IPS DF 6.9 (cell line): ENCODE measurements at places on chromosomes 3 and 15.

- DNase-seq = no peak
Observed at GRCh38 chr3:5010706-5011554, 31.7 kb downstream of the BHLHE40 start.

GRCh38 chr15:79065706-79066376 lies 24.7 kb downstream of the RASGRF1 start:
- no peak for DNase-seq

- DNase-seq = no peak
Observed at GRCh38 chr3:117117188-117117936, 407.8 kb downstream of the TUSC7 start.

DNA sequence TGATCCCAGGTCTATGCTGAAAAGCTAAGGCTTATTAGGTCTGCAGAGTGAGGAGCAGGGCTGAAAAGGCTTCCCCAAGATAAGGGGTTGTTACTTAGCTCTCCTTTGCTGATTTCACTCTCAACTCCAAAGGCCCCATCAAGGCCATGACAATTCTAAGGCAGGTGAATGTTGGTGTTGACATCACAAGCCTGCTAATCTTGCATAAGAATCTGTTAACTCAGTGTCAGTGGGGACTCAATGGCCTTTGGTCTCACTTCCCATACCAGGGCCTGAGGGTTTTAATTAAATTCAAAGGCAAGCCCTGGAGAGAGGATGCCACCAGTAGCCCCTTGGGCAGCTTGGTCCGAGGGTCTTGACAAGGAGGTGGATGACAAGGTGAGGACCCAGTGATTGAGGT lies 9.4 kb upstream of the ALAS1 start:
- no peak for DNase-seq

GRCh38 chr3:185992831-185993374 lies 55.1 kb upstream of the TRA2B start:
- DNase-seq = no peak

DNA sequence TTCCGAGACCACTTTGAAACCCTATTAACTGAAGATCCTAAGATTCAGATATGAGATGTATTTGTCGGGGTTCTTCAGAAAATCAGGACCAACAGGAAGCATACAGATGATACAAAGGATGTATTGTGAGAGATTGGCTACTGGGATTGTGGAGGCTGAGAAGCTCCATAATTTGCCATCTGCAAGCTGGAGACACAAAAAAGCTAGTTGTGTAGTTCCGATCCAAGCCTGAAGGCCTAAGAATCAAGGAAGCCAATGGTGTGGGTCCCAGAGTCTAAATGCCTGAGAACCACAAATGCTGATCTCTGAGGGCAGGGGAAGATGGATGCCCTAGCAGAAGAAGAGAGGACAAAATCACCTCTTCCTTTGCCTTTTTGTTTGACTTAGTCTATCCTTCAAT lies 10.9 kb upstream of the PLSCR1 start:
- no peak for DNase-seq

- DNase-seq = no peak
Observed at GRCh38 chr3:157412323-157412855, 24.3 kb upstream of the PTX3 start.

DNA sequence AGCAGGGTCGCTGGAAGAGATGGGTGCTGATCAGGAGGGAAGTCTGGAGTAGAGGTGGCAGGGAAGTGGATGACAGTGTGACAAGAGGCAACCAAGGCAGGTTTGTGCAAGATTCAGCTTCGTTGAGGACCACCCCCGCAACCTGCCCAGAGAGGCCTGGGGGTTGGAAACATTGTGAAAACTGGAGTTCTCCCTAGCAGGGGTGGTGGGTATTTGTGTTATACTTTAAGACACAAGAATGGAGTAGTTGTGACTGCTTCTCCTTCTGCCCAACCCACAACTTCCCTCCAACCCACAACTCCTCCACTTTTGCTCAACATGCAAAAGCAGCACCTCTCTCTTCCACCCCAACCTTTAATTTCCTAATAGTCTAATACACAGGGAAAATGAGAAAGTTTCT lies 8.6 kb upstream of the ARNT2 start:
- DNase-seq = no peak

DNA sequence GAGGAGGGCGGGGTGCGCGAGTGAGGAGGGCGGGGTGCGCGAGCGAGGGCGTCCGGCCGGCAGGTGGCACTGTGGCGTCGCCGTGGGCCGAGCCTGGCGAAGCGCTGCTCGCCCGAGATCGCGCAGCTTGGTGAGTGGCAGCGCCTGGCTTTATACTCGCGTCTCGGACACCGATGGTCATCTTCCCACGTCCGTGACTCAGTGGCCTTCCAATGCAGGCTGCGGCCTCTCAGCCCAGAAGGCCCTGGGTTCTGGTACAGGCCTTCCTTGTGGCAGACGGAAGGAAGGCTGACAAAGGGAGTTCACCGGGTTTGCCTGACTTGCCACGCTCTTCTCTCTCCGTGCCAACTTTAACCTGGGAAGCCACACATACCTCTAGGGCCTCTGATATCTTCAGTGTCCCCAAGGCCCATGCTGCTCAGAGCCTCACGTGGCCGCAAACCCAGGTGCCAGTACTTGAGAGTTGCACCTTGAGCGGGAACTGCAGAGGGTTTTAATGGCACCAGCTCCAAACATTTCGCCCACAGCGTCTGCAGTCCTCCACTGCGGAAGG lies 195.3 kb upstream of the LYSMD4 start:
- no peak for DNase-seq

GRCh38 chr15:64235552-64235951 lies 72.7 kb upstream of the PPIB start:
- DNase-seq = no peak

- DNase-seq = no peak
Observed at GRCh38 chr3:40765884-40766283, 241.1 kb downstream of the ZNF621 start.

DNA sequence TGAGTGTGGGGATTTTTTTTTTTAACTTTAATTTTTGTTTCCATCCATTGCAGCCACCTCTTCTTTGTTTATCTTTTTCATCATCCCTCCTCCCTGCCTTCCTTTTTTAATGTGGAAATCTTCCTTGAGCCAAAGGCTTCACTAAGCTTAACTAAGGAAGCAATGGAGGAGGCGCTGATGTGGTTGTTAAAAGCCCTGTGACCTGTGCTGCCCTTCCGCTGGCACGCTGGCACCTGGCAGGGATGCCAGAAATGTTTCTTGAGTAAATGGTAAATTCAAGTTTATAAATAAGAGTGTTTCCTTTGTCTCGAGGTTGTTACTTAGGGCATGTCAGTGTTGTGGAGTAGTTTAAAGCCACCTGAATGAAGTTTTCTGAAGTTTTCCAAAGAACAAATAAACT lies 69.4 kb downstream of the CRTC3 start:
- no peak for DNase-seq

DNA sequence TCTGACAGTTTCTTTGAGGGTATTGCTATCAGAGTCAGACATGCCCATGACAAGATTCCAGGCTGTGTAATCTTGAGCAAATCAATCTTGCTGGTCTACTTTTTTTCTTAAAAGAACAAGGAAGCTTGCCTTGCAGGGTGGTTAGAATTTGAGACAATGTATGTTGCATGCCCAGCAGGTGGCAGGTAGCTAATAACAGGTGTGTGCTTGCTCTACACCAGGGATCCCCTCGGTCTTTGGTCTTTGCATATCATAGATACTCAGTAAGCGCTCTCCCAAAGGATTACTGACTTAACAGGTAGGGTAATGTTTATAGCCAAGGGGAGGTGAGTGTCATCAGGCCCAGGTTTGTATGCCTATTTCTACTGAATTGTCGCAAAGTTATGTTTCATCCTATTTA lies 37.3 kb downstream of the CACNA1D start:
- no peak for DNase-seq

DNA sequence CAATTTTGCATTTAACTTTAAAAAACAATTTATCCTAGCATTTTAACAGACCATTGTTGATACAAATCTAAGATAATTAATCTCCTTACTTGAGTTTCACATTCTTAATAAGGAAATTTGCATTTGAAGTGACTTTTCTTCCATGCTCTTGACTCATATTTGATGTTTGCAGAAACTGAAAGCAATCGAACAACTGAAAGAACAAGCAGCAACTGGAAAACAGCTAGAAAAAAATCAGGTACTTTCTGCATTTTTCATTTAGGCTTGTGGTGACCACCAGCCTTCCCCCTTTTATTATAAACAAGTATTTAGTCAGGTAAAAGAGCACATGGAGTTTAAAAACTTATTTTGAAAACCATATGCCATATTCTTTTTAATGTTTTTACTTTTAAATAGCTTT lies 20.1 kb upstream of the SELENOT start:
- DNase-seq = no peak

DNA sequence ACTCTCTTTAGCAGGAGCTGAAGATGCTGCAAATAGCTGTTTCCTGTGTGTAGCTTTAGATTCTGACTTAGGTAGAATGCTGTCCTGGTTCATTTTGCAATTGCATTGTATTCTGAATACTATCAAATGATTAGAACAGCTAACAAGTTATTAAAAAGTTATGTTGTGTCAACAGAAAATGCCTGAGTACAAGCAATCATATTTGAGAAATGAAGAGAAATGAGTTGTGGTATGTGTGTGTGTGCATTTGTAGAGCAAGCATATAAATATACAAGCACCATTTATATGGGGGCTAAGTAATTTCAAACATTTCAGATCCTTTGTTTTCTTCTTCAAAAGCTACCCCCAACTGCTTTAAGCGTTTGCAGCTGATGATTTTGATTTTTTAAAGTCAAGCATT lies 7.8 kb downstream of the ZIC1 start:
- DNase-seq = no peak

GRCh38 chr15:38320181-38320580 lies 67.5 kb downstream of the SPRED1 start:
- DNase-seq = no peak

- DNase-seq = no peak
Observed at GRCh38 chr3:186217820-186218164, 108.9 kb upstream of the ETV5 start.

GRCh38 chr15:75178938-75179745 lies 22.5 kb upstream of the C15orf39 start:
- no peak for DNase-seq

DNA sequence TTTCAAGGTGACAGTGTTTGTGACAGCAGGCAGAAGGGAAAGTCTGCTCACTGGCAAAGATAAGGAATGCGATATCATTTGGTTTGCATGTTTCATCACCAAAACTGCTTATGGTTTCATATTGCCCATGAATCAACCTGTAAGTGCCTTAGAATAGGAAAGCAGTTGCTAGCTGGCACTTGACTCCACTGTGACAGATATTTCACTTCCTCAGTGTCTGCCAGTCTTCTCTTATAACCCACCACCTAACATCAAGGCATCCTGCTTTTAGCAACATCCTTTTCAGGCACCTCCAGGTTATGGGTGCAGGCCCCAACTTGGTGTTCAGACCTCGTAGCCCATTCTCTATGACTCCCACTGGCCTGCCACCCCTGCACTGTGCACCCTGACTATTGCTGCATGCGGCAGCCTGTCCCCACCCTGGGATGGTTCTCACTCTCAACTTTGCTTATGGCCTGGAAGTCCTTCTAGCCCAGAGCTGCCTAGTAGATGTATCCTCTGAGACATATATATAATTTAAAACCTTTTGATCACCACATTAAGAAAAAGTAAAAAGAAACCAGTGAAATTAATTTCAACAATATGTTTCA lies 154.4 kb upstream of the RARB start:
- DNase-seq = no peak

GRCh38 chr3:43400167-43400566 lies 113.8 kb downstream of the SNRK start:
- DNase-seq = no peak

- DNase-seq = no peak
Observed at GRCh38 chr15:85667491-85668424, 127.0 kb downstream of the KLHL25 start.

DNA sequence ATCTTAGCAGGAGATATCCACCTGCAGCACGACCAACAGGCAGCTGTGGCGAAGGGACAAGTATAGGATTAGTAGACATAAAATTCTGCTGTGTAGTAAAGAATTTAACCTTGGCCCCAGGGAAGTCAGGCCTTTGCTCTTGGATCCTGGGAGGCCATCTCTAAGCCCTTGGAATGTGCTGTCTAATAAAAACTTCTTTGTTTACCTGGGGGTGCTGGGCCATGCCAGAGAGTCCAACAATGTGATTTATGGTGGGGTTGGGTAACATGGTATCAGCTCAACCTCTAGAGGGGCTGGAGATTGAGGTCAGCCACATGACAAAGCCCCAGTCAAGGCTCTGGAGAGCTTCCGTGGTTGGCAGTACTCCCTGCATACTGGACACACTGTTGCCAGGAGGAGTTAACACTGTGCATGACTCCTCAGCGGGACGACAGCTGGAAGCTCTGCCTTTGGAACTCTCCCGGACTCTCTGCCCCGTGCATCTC lies 52.4 kb downstream of the HEG1 start:
- DNase-seq = no peak

DNA sequence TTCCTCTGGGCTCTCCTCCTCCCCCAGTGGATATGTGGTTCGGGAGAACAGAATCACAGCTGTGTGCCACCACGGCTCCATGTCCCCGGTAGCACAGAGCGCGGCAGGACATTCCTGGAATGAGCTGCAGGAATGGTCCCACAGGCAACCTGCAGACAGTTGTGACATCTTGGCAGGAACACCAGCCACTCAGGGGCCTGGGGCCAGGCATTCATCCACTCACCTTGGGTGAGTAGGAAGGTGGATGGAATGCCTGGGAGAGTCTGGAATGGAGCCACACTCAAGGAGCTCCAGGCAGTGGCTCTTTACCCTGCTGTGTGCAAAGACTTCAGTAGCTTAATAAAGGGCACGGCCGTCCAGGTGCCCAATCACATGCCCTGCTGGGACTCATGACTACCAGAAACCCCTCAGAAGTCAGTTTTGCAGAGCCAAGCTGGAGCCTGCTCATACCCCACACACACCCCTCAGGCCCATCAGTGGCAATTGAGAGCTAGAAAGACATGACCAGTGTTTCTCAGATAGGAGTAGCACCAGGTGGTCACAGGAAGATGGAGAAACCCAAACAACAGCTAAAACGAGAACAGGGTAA lies 117.3 kb upstream of the PRR20G start:
- DNase-seq = no peak

GRCh38 chr15:78139578-78139977 lies 8.3 kb upstream of the CIB2 start:
- no peak for DNase-seq

DNA sequence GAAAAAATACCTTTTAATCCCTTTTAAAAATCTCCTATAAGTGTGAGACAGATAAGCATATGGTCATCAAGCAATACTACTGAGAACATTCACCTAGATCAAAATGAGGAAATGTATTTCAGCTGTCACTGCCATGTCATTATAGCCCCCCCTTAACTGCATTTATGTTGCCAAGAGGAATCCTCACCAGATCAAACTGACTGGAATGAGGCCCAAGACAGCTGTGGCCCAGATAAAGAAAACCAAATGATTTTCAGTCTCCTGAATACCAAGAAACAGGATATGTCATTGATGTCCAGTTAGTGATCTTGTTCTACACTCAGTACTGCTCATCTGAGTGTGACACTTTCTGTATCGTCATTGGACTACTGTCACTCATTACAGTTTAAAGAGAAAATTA lies 35.1 kb upstream of the CPB1 start:
- no peak for DNase-seq

DNA sequence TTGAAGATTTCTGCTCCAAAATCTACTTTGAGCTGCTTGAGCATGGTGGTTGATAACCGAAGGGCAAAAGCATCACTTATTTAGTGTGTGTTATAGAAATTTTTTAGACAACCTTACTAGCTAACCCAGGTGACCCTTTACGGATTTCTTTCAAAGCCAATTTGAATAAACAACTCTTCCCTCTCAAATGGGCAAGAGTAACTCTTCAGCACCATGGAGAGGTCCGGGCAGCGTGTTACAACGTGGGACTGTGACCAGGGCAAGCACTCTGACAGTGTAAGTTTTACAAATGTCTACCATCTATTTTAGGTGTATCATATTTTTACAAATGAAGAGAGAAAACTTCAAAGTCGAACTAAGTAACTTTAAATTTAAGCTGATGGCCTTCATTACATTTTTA lies 471.8 kb downstream of the MFSD1 start:
- DNase-seq = peak; percentile 22
